ENCODE measurements at places on chromosomes 2 and 18. TPM values are rescaled to one million over a fixed set of nuclear protein-coding genes. Genes with fewer than 3 reads are reported as not detected.

Gene CYRIA
- 5.5 TPM for total RNA-seq

Gene ACTG2
- 32.7 TPM for total RNA-seq

Gene STARD6
- total RNA-seq: not detected

Gene DNAH6
- total RNA-seq: 0.13 TPM

Gene CRYGD
- total RNA-seq: not detected

Gene TGFBRAP1
- 31.3 TPM for total RNA-seq

Gene UGT1A7
- total RNA-seq: 0.96 TPM

Gene CIB4
- total RNA-seq: not detected

Gene TSPYL6
- total RNA-seq: not detected

Gene L3MBTL4
- 0.13 TPM for total RNA-seq

Gene CRACDL
- 0.03 TPM for total RNA-seq

Gene UGT1A6
- not detected for total RNA-seq

Gene EVA1A
- 26.7 TPM for total RNA-seq

Gene HOXD9
- not detected for total RNA-seq

Gene HRH4
- total RNA-seq: 0.07 TPM

Gene COLEC12
- total RNA-seq: 21.1 TPM

Gene IFIH1
- 7.3 TPM for total RNA-seq

Gene PCARE
- total RNA-seq: not detected

Gene PIAS2
- 22.1 TPM for total RNA-seq

Gene DSC2
- total RNA-seq: 0.07 TPM

Gene SH3RF3
- 7.8 TPM for total RNA-seq

Gene HOXD3
- 0.26 TPM for total RNA-seq

Gene LAMA1
- total RNA-seq: 92.5 TPM

Gene MAT2A
- 148 TPM for total RNA-seq

Gene REEP1
- total RNA-seq: 0.07 TPM

Gene PLB1
- total RNA-seq: 1.3 TPM

Gene IGFBP2
- 731 TPM for total RNA-seq

Gene PROKR1
- not detected for total RNA-seq

Gene SCYGR4
- total RNA-seq: not detected

Gene SCTR
- not detected for total RNA-seq

Gene PELI1
- 11.1 TPM for total RNA-seq
